ENCODE measurements at places on chromosomes 3 and 15.

- DNase-seq, result peak; percentile 81
These were observed 321.0 kb upstream of the C2CD4B start for GRCh38 chr15:62486041-62486440.

DNA sequence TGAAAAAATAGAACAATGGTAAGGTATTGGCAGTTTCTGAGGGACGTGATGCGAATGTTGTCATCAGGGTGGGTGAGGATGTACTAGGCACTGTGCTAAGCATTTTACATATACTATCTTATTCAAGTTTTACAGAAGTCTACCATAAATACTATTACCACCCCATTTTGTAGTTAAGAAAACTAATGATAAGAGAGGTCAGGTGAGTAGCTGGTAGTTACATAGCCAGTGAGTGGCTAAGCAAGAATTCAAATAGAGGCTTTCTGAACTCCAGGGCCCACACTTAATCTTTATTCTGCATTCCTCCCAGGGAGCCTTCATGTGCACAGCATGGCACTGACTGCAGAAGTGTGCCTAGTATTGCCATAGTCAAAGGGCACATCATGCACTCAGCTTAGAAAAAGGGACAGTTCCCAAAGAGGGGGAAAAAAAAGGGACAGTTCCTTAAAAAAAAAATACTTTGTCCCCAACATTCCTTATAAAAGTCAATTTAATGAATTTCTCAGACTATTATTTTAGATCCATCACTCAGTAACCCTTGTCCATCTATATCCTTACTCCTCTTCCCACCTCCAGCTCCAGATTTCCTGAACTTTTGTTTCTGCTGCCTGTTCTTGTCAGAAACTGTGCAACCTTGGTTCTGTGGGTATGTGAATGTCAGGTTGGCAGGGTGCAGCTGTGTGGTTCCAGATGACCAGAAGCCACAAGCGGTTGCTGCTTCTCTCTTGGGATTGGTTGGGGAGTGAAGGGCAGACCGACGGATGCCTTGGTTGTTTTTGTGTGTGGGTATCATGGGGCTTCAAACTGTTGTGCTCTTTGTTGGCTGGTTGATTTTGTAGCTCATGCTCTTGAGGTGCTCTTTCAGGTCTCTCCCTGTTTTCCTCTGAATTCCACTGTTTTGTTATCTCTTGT is 8.3 kb downstream of the MAPKBP1 start:
- DNase-seq, result no peak

DNA sequence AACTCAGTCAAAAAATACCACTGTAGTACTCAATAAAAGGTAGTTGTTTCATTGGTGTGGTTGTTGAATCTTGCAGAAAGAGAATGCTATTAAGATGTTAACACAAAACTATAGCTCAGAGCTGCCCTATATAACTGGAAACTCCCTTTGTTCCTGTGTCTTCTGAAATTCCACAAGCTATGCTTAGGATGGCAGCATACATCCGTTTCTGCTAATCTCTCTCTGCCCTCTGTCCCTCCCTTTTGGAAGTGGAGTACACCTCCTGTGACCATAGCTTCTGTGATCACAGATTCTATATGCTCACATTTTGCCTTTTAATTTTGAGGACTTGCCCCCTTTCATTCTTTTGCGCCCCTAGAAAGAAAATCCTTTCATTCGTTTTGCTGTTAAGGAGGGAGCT is 33.7 kb downstream of the ARPP21 start:
- no peak for DNase-seq

GRCh38 chr3:172148241-172148640 is 108.9 kb downstream of the FNDC3B start:
- no peak for DNase-seq

DNA sequence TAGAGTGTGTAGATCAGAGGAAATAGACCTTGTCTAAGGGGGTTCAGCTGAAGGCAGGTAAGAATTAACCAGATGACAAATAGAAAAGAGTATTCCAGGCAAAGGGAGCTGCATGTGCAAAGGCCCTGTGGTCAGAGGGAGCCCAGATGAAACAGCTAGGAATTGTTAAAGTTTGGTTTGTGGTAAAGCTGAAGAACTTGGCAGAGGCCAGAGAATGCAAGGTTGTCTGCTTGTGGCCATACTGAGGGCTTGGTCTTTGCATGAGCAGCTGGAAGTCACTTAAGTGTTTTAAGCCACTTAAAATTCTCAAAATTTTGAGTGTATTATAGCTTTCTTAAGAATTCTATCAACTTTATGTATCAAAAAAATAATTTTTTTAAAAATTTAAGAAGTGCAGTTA is 116.5 kb downstream of the NEK10 start:
- DNase-seq, result no peak

DNA sequence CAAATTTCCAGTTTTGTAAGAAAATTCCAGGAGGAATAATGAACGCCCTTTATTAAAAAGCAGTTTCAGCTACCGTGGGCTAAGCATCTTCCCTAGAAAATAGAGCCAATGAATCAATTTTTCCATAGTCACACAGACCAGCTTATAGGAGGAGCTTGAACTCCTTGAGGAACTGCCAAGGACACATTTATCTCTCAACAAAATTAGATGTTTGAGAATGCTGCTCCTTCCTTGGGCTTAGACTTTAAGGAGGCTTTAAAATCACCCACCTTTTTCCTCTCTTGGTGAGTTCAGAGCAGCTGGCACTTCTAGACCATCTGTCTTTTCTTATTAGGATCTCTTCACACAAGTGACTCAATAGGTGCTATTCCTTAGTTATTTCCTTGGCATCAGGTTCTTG is 588.0 kb downstream of the SQOR start:
- DNase-seq, result no peak

DNA sequence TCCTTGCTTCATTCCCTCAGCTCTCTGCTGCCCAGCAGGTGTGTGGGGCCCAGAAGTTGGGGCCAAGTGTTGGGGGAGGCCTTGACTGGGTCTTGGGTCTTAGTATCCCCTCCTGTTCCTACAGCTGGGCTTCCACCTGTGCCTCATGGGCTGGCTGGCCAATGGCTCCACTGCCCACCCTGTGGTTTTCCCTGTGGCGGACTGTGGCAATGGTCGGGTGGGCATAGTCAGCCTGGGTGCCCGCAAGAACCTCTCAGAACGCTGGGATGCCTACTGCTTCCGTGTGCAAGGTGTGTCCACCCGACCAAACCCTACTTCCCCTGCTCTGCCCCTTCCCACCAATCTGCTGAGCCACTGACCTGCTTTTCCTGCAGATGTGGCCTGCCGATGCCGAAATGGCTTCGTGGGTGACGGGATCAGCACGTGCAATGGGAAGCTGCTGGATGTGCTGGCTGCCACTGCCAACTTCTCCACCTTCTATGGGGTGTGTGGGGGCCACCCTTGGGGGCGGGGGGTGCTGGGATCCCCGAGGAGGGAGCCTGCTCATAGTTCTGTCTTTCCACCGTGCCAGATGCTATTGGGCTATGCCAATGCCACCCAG is 10.9 kb downstream of the NT5DC2 start:
- DNase-seq, result no peak

DNA sequence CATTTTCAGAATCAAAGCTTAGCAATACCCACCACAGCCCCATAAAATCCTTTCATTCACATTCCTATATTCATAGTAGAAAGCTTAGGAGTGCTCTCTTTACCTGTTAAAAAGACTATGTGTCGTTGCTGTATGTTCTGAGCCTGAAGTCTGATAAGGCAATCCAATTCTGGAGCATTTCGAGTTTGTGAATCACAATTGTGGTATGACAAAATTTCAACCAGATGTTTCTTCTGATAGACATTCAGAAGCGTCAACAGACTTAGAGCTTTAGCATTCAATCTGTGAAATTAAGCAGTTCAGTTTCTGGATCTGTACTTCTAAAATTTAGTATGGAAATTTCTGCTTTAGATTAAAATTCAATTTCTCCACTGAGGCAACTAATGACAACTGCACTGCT is 58.3 kb downstream of the TASOR start:
- DNase-seq, result peak; percentile 77

DNA sequence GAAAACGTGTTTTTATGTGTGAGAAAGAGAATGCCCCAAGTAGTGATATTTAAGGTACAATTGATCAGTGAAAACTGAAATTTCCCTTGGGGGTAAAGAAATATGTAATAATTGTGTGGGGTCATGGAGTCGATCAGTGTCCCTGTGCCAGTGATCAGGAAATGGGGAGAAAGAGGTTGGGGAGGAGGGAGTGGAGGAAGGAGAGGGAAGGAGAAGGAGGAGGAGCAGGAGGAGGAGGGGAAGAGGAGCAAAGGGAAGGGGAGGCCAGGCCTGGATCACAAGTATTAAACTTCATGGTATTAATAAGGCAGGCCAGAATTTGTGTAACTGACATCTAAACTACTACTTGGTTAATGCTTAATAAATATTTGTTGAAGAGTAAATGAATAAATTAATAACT is 30.4 kb downstream of the THSD4 start:
- no peak for DNase-seq

DNA sequence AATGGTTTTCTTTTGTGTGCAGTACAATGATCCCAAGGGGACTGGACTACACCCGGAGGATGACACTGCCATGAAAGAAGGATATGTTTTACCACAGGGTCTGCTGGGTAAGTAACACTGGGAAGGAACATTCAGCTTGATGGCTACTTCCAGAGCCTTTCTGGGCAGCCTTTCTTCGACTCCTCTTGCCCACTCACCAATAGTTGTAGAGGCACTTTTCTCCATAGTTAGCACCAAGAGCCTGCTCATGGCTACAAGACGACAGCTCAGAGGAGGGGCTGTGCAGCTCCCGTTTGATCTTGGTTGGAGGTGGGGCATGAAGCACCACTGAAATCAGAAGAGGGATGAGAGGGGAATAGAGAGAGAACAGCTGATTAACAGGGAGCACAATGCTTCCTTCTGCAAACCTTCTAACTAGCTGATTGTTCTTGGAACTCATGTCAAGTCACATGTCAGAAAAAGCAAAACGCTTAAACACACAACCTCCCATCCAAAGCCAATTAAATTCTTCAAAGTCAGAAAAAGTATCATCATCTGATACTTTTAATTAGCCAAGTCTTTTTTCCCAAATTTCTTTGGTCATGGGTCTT is 27.9 kb downstream of the ETV5 start:
- DNase-seq, result no peak

DNA sequence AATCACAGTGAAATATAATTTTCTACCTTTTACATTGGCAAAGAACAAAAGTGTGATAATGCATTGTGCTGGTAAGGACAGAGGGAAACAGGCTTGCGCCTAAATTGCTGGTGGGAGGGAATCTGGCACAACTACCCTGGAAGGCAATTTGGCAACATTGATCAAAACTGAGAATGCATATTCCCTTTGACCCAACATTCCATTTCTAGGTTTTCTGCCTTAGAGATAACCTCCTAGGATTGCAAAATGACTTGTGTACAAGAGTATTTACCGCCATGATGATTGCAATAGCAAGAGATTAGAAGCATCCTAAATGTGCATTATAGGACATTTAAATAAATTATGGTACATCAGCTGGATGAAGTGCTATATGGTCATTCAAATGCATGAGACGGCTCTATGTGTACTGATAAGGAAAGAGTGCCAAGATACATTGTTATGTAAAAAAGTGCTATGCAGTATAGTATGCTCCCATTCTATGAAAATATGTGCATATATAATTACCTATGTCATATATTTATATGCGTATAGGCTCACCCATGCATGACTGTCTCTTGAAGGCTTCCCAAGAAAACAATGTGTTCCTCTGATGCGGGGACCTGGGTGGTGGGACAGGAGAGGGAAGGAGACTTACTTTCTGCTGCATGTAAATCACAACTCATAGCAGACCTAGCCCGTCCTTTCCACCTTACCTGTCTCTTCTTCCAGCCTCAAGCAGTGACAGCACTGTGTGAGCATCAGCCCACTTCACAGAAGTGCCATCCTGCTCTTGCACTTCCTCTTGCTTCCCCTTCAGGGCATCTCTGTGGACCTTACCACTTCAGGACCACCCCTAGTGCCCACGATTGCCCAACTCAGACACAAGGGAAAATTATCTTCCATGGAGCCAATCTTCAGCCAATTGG is 249.9 kb upstream of the TLE3 start:
- no peak for DNase-seq

DNA sequence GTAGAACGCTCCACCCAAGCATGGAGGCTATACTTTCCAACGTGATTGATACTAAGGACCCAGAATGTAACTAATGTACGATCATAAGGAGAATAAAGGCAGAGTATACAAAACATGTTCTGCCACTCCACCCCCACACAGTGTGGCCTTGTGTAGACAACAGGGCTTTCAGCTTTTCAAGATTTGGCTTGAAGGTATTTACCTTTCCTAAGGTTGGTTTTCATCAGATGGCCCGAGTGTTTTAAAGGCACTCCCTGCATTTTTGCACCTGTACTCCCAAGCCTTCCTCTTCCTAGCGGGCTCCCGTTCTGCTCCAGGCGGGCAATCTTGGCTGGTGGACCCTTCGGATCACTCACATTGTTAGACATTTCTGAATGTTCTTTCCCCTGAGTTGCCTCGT is 4.6 kb downstream of the SATB1 start:
- DNase-seq, result no peak

DNA sequence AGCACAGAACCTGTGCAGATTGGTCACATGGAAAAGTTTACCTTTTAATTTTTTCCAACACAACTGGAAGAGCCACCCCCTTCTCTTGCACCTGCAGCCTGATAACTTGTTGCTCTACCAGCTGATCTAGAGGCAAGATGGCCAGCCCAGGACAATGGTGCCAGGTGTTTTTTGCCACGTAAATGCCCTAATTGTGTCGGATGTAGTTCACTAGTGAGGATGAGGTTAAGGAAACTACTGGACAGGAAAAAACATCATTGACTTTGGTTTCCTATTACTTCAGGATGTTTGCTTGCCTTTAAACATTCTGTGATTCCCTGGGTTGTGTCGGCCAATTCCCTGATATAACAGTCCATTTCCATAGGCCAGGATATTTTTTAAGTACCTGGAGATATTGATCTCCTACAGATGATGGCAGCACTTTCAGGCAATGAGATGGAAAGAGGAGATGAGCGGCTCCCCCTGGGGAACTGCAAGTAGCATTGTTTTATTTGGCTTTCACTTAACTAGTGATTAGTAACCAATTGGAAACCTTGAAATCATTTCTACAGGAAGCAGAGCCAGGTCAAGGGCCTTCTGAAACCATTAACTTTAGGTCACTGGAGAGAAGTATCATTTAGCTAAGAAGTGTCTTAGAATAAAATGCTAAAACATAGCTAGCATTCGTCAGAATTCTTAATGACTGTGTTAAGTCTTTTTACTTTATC is 72.5 kb downstream of the OSBPL10 start:
- DNase-seq, result no peak

GRCh38 chr3:106126067-106126845 is 257.4 kb upstream of the CBLB start:
- peak; percentile 63 for DNase-seq

DNA sequence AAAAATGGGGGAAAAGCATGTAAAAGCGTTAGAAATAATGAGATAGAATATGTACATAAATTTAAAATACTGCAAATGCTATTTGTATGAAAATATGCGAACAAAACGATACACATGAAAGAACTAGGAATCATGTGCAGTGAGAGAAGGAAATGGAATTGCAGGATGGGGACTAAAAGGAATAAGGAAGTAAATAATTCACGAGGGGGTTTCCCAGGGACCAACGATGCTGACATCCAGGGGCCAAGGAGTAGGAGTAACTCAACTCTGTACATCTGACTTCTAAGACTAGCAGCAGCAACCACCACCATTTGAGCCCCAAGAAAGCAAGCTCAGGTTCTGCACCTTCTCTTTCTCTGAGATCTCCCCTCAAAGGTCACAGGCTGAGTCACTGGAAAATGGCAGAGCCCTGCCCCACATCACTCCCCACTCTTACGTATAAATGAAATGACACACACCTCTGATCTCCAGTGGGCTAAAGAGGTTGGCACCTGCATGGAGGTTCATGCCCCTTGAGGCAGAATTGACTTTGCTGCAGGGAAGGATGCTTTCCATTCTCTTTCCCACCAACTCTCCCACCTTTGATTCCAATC is 100.0 kb upstream of the DLG1 start:
- DNase-seq, result no peak

Measured in adipocyte (in vitro differentiated cells).